Activated CD4-positive, alpha-beta T cell treated with anti-CD3 and anti-CD28 coated beads for 4 hours (primary cell): ENCODE measurements at places on chromosomes 12 and 14.

DNA sequence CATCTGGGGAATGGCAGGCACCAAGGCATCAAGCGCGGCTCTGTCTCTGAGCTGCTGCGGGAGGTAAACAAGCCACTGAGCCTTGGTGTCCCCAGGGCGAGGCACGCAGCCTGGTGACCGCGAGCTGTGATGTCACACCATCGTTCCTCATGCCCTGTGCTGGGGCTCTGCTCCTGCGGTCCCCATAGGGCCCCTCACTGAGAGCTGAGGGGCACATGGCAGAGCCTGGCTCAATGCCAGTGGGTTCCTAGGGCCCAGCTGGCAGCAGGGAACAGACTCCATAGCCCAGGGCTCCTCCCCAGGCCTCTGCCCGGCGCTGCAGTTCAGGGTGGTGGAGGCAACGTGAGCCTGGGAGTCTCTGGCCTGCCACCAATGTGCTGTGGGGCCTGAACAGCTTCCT is 22.6 kb downstream of the CHGA start:
- DNase-seq = no peak

GRCh38 chr12:53051058-53051880 is 1.4 kb downstream of the TNS2 start:
- no peak for DNase-seq

DNA sequence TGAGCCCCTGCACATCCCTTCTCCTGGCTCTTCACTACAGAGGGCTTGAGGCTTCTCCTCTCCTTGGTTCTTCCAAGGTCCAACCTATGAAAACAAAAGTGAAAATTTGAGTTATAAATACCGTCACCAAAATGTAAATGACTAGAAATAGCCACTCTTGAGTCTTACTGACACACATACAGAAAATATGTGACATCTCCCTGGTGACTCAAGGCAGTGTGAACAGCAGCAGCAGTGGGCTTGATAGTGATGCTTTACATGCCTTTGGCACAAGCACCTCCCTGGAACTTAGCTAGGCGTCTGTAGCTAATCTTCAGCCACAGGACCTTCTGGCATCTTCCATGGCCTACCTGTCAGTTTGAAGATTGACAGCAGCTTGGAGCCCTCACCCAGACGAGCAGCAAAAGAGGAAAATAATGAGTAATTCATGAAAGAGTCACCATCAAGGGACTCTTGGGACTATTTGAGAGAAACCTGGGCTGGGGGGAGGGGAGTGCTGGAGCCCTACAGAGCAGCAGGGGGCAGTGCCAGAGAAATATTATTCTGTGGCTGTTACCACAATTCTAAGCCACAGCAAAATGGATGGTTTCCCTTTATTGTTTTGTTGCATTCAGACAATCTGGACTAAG is 158.0 kb downstream of the KCNK10 start:
- no peak for DNase-seq

- DNase-seq = no peak
These were observed 366.3 kb upstream of the GARIN6 start for GRCh38 chr12:99281277-99281676.

GRCh38 chr14:102568115-102568614 is 24.3 kb upstream of the RCOR1 start:
- DNase-seq = peak; percentile 45

GRCh38 chr12:117789195-117789912 is 179.4 kb downstream of the KSR2 start:
- DNase-seq = no peak

DNA sequence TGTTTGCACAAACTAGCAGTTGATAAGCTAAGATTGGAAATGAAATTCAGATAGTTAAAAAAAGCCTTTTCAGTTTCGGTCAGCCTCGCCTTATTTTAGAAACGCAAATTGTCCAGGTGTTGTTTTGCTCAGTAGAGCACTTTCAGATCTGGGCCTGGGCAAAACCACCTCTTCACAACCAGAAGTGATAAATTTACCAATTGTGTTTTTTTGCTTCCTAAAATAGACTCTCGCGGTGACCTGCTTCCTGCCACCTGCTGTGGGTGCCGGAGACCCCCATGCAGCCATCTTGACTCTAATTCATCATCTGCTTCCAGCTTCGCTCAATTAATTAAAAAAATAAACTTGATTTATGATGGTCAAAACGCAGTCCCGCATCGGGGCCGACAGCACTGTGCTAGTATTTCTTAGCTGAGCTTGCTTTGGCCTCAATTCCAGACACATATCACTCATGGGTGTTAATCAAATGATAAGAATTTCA is 335.6 kb downstream of the TMEM121 start:
- DNase-seq = no peak

- DNase-seq = no peak
These were observed 38.6 kb upstream of the FBRSL1 start for GRCh38 chr12:132451172-132451835.

- DNase-seq = peak; percentile 33
These were observed 40.8 kb downstream of the CCDC92 start for GRCh38 chr12:123931686-123932321.
